ENCODE measurements at places on chromosomes 12 and 14.

- no peak for DNase-seq
Measured at GRCh38 chr14:101461891-101462290, 99.4 kb upstream of the DIO3 start.

- no peak for DNase-seq
Measured at GRCh38 chr14:83463500-83464098, 1929.9 kb upstream of the SEL1L start.

DNA sequence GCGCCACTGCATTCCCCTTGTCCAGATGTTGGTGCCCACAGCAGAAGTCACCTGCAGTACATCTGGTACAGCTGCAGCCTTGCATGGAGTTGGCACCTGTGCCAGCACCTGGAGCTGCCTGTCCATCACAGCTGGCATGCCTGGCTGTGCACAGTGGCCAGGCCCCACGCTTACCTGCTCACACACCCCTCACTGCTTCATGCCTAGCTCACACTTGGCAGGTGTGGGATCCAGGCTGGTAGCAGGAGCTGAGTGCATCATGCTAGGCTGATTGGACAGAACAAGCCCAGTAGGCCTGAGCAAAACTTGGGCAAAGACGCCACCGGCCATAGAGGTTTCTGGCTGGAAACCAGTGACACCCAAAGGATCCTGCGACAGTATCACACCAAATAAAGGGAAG, 402.8 kb downstream of the FOXG1 start:
- no peak for DNase-seq

- DNase-seq, result no peak
Measured at GRCh38 chr14:91545204-91545603, 35.1 kb upstream of the PPP4R3A start.

DNA sequence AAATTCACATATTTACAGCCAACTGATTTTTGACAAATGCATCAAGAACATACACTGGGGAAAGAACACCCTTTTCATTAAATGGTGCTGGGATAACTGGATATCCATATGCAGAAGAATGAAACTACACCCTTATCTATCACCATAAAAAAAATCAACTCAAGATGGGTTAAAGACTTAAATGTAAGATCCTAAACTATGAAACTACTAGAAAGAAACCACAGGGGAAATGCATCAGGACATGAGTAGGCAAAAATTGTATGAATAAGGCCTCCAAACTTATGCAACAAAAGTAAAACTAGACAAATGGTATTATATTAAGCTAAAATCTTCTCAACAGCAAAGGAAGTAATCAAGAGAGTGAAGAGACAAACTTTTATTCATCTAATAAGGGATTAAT, 242.6 kb downstream of the CPNE8 start:
- DNase-seq, result no peak

- DNase-seq, result no peak
Measured at GRCh38 chr12:57431654-57432188, 878 bp upstream of the R3HDM2 start.

- DNase-seq, result no peak
Measured at GRCh38 chr14:49581209-49582112, 4.7 kb downstream of the RPS29 start.

- no peak for DNase-seq
Measured at GRCh38 chr14:35406506-35407305, 2.2 kb upstream of the NFKBIA start.

- DNase-seq, result no peak
Measured at GRCh38 chr14:61247935-61248334, 33.2 kb downstream of the TMEM30B start.

- no peak for DNase-seq
Measured at GRCh38 chr14:45246151-45246550, 6.9 kb downstream of the MIS18BP1 start.

DNA sequence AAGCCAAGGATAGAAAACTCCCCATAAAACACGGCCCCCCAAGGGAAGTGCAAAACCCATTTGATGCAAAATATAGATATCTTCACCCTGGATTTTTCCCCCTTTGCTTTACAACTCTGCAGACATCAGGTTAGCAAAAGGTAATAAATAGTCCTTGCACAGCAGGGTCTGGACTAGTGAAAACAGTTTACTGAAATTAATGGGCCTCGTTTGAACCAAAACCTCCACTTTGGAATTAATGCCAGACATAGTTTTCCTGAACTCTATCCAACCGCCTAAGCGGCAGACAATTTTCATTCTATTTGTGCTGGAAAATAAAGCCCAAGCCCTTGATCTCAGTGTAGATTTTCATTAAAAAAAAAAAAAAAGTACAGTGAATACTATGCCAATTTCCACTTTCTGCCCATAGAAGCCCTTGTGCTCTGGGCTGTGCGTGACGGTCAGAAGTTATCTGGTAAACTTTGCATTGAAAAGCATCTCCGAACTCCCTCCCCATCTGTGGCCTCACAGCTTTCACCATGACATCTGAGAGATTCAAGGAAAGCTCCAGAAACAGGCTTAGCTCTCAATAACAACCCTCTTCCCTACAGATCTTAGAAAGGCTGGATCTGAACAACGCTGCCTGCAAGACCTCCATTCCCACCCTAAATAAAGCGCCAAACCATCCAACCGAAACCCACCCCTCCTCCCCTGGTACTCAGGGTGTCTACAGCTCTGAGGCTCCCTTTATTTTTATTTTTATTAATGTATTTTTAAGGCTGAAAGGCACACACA, 11.0 kb upstream of the IRF2BPL start:
- DNase-seq, result no peak

DNA sequence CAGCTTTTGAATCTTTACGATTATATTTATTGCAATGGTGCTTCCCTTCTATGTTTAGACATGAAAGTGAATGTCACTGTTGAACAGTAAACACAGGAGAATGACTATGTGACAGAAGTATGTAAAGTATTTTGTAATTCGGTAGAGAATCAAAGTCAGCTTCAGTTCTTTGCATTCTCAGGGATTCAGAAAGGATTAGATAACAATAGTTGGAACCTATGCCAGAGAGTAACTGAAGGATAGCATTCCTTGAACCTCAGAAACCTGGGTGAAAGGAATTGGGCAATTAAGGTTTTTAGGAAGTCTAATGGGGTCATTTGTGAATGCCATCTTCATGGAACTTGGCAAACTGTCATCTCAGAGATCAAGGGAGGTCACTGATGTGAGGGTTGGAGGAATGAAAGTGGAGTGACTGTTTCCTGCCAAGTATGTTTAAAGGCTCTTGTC, 305.3 kb upstream of the DDHD1 start:
- no peak for DNase-seq

DNA sequence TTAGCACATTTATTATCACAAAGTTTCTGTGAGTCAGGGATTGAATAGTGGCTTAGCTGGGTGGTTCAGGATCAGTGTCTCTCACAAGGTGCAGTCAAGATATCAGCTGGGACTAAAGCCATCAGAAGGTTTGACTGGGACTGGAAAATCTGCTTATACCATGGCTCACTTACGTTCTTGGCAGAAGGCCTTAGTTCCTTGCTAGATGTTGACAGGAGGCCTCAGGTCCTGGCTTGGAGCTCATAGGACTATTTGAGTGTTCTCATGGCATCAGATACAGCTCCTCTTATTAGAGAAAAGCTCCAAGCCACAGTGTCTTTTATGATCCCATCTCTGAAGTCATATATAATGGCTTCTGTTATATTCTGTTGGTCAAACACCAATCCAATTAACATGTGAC, 127.3 kb downstream of the SLC6A15 start:
- no peak for DNase-seq

- no peak for DNase-seq
Measured at GRCh38 chr12:95187865-95188415, 29.3 kb downstream of the FGD6 start.

- DNase-seq, result no peak
Measured at GRCh38 chr12:62403031-62403430, 63.6 kb upstream of the MON2 start.

- DNase-seq, result no peak
Measured at GRCh38 chr12:83224012-83224411, 537.3 kb downstream of the TMTC2 start.

- DNase-seq, result no peak
Measured at GRCh38 chr12:111582133-111582747, 16.9 kb downstream of the ATXN2 start.

- DNase-seq, result no peak
Measured at GRCh38 chr12:5073853-5074252, 30.2 kb downstream of the KCNA5 start.

GRCh38 chr14:22407033-22407432, 182.0 kb downstream of the DAD1 start:
- no peak for DNase-seq

DNA sequence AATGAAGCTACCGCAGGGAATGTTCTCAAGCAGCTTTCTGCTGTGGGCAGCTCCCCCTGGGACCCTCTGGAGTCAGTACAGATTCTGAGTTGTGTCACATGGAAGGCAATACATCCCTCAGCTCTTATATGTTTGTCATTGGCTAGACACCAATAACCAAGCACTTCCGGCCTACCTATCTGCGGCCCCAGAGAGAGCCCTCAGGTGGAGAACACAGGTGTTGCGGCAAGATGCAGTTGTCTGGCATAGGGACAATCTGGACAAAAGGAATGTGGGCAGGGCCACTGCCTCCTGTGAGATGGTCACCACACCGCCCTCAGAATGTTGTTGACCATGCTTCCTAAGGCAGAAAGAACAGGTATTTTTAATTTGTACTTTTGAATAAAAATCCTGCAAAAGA, 118.7 kb downstream of the BRMS1L start:
- no peak for DNase-seq

- DNase-seq, result no peak
Measured at GRCh38 chr12:98090731-98091130, 424.7 kb upstream of the TMPO start.

DNA sequence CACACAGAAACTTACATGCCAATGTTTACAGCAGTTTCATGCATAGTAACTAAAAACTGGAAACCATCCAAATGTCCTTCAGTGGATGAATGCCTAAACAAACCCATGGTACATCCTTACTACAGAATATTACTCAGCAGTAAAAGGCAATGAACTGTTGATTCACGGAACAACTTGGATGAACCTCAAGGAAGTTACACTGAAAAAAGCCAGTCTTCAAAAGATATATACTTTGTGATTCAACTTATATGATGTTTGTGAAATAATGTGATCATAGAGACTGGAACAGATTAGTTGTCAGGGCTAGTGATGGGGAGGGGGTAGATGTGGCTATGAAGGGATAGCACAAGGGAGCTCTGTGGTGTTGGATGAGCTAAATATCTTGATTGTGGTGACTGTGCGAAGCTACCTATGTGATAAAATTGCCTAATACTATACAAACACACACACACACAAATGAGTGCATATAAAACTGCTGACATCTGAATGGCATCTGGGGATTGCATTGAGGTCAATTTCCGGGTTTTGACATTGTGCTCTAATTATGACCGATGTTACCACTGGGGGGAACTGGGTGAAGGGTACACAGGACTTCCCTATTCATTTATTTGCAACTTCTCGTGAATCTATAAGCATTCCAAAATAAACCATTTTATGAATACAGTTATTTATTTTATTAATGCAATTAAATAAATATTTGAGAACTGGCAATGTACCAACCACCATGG, 94.3 kb downstream of the RIN3 start:
- DNase-seq, result no peak

DNA sequence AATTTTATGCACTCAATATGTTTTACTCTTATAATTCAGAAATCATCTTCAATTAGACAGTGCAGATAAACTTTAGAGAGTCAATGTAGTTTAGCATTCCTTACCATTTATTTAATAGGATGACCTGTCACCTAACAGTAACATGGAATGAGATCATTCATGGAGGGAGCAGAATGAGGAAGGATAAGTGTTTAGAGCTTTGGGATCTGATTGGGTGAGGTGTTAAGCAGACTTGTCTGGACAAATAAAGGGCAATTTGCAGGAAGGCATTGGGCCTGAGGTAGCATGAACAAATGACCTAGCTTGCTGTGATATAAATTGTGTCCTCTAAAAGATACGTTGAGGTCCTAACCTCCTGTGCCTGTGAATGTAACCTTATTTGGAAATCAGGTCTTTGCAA, 187.4 kb downstream of the C12orf42 start:
- no peak for DNase-seq

DNA sequence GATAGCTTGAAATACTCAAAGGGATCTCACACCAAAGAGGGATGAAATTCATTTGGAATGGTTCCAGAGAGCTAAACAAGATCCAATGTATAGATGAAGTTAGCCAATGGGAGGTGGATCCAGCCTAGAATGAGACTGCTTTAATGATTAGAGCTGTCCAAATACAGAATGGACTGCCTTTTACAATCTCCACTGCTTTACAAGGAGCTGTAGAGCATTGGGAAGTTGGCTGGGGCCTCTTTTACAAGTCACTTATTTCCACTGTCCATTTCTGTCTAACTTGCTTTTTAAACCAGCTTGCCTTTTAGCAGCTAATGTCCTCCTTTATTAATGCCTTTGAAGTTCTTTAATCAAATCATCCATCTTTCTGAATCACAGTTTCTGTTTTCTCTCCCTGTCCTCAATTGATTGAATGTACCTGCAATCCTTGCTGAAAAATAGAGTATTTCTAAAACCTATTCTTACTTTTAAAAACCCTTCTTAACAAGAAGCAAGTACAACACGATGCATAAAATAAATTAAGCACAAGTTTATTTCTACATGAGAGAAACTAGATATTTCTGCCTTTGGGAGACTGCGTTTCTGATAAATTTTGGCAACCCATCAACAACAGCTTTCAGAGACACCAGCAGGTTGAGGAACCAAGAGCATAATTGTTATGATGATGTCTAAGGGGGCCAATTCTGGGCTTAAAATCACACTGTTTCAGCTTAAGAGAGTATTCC, 3.4 kb upstream of the ATP2A2 start:
- DNase-seq, result no peak

GRCh38 chr14:88305528-88306322, 17.3 kb downstream of the KCNK10 start:
- no peak for DNase-seq

DNA sequence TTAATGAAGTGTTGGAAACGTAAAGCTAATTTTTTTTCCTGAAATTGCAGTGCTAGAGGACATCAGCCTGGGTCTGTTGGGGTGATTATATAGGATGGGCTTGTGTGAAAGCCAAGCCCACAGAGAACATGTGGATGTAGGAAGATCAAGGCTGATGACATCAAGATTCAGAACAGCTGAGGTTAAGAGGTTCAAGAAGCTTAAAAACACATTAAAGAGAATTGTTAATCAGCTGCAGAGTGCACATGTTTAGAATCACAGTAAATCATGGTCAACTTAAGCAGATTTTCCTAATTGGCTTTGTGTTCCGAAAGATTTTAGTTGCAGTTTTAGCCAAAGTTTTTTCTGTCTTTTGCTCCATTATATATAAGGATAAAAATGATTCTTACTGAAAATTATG, 87.9 kb upstream of the PRICKLE1 start:
- no peak for DNase-seq

- no peak for DNase-seq
Measured at GRCh38 chr14:24613241-24613640, 3.8 kb upstream of the GZMH start.

DNA sequence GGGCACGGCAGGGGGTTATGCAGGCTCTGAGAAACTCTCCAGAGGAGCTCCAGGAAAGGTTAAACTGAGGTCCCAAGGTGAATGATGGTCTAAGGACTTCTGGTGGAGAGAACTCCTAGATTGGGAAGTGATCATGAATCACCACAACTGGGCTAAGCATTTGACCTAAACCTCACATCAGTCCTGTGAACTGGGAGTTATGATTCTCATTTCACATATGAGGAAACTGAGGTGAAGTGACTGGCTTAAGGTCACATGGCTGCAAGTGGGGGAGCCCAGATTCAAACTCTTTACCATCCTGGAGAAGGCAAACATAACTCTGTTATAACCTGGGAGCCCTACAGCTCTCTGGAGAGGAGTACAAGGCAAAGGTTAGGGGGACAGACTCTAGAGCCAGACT, 4.2 kb downstream of the RARG start:
- no peak for DNase-seq

Data from stimulated activated CD8-positive, alpha-beta memory T cell treated with anti-CD3 and anti-CD28 coated beads, Interleukin-15, amount 100 ng/mL, for 48 hours (primary cell).